ENCODE measurements at places on chromosomes 11 and 22.

GRCh38 chr11:44698252-44698912, 28.4 kb upstream of the TSPAN18 start:
- no peak for DNase-seq

DNA sequence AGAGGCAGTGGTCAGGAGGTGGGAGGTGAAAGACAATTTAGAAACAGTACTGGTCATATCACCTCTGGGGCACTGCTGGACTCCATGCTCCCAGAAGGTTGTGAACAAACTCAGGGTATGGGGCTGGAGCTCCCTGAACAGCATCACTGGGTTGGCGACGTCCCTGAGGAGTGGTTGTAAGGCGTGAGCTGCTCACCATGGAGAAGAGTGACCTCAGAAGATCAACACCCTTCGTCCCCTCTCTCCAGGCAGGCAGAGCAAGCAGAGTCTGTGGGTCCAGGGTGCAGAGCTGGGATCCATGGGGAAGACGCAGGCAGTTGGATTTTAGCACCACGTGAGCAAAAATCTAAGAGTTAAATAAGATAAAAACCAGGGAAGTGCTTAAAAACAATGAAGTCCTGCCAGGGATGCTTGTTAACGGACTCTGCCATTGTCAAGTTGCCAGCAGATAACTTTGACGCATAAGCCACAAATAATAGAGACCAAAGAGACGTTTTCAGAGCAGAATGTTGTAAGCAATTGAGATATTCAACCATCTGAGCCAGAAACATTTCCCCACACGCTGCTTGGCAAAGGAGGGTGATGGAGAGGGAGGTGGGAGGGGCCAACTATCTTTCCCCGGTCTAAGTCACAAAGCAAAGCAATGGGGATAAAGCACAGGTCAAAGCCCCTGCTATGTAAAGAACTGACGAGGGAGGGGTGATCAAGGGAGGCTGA, 13.6 kb downstream of the PNPLA5 start:
- no peak for DNase-seq

DNA sequence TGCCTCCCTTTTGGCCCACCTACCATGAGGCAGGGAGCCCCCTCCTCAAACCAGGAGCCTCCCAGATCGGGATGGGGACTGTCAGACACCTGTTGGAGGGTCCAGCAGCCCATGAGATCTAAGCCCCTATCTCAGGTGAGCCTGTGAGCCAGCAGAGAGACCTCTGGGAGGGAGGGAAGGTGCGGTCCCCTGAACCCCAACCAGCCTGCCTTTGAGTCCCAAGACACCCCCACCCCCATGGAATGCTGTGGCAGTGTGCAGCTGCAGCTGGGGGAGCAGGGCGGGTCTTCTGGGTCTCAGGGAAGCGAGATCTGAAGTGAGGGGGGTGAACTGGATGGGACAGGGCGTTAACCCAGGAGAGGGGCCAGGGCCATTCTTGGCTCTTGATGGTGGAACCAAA, 1.4 kb upstream of the CDKN1C start:
- DNase-seq, result no peak

GRCh38 chr11:7640816-7641215, 32.5 kb downstream of the CYB5R2 start:
- no peak for DNase-seq

DNA sequence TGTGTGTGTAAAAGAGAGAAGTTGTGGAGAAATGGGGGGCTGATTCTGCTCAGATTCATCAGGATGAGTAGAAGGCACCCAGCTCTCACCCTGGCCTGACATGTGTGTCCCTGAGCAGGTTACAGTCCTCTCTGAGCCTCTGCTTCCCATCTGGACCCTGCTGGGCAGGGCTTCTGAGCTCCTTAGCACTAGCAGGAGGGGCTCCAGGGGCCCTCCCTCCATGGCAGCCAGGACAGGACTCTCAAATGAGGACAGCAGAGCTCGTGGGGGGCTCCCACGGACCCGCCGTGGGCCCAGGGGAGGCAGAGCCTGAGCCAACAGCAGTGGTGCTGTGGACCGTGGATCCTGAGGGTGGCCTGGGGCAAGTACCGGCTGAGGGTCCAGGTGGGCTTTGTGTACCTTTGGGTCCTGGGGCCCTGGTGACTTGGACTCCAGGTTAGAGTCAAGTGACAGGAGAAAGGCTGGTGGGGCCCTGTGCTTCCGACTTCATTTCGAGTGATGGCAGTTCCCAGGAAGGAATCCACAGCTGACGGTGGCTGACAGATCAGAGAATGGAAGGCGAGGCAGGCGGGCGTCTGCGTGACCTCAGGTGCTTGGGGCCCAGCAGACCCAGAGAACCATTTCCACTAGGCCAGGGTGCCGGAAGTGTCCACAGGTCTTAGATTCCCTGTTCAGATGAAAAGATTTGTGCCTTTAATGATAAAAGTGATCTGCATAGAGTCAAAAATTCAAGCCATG, 21.9 kb downstream of the NEAT1 start:
- no peak for DNase-seq

DNA sequence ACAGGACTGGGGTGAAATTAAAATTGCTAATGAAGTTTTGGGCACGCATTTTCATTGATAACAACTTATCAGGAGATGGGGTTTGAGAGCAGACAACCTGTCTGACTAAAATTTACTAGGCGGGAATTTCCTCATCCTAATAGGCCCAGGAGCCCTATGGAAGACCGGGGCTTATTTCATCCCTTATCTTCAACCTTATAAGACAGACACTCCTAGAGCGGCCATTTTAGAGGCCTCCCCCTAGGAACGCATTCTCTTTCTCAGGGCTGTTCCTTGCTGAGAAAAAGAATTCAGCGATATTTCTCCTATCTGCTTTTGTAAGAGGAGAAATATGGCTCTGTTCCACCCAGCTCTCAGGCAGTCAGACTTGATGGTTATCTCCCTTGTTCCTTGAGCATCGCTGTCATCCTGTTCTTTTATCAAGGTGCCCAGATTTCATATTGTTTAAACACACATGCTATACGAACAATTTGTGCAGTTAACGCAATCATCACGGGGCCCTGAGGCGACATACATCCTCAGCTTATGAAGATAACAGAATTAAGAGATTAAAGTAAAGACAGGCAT, 39.3 kb upstream of the ZC3H12C start:
- no peak for DNase-seq

GRCh38 chr11:70556884-70557741, 158.8 kb downstream of the CTTN start:
- no peak for DNase-seq

GRCh38 chr22:19361501-19362103, 69.9 kb downstream of the HIRA start:
- DNase-seq, result no peak

GRCh38 chr22:45125188-45125587, 38.5 kb upstream of the NUP50 start:
- no peak for DNase-seq

DNA sequence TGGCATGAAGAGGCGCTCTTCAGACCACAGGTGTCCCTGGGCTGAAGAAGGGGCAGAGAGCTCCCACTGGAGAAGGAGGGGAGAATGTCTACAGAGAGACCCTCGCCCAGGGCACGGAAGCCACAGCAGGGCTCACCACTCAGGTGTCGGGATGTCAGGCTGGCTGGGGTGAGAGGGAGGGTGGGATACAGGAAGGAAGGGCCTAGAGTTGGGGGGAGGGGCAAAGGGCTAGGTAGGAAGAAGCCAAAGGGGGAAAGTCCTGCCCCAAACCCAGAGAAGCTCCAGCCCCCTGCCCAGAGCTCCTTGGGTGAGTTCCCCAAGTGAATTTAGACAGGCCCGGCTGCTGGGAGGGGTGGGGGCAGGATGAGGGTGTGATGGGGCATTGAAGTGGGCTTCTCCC, 232.0 kb downstream of the CEP164 start:
- no peak for DNase-seq

DNA sequence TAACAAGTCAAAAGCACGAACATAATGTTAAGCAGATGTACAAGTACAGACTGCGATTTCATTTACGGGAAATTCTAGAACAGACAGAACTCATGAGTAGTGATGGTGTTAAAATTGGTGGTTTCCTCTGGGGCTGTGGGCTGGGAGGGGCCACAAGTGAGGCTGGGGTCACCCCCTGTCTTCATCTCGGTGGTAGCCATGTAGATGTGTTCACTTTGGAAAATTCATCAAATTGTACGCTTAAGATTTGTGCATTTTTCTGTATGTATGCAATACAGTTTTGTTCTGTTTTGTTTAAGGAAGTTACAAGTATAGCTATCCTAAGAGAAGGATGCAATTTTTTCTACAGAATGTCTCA, 504 bp upstream of the ASCC2 start:
- DNase-seq, result no peak

- no peak for DNase-seq
Measured at GRCh38 chr11:117523680-117524079, 196.0 kb downstream of the CEP164 start.

GRCh38 chr11:60951606-60951903, 421 bp downstream of the SLC15A3 start:
- DNase-seq, result no peak

DNA sequence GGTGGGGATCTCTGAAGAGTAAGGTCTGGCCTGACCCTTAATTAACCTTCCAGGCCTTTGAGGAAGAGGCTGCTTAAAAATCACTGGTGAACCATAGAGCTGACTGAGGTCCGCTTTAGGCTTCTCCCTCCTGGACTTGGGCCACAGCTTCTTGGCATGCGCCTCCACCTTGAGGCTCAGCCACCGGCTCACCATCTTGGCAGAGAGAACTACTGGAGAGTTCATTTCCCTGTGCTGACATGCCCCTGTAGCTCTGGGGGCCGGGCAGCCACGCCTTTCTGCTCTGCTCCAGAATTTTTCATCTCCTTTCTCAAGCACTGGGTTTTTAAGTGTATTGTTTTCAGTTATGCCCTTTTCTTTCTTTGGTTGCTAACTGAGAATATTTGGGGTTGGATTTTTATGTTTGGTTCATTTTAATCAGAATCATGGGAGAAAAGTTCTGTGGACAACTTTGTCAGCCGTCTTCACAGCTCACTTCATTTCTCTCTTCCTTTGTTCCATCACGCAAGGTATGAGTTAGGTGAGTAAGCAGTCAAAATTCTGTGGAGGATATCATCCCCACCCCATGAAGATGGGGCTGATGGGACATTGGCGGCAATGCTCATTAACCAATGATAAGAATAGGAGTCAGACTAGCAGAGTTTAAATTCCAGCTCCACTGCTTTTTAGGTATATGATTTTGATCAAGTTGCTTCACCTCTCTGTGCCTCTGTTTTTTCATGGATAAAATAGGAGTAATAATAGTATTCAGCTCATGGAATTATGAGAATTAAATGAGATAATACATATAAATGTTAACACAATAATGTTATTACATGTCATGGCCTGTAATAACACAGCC, 103.9 kb downstream of the DBX1 start:
- no peak for DNase-seq

GRCh38 chr11:125443767-125444311, 52.2 kb downstream of the FEZ1 start:
- DNase-seq, result no peak

GRCh38 chr11:66717925-66718319, 11.1 kb downstream of the SPTBN2 start:
- no peak for DNase-seq

DNA sequence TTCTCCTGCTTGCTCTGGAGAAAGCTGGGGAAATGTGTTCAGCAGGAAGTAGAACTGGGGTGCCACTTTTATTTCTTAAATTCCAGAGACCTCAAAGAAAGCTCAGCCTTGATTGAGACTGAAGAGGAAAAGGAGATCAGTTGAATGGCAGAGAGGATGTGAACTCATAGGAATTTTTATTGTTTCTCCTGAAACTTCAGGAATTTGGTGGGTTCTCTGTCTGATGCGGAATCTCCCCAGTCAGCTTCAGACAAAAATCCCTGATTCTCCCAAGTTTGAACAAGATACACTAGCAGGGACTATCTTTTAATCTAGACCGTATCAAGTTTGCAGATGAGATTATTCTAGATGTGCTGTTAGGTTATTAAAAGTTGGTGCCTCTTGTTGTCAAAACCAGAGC, 23.0 kb downstream of the EHF start:
- DNase-seq, result no peak

- DNase-seq, result no peak
Measured at GRCh38 chr11:69413015-69413801, 68.3 kb upstream of the LINC01488 start.

- no peak for DNase-seq
Measured at GRCh38 chr11:110855191-110855590, 143.0 kb upstream of the ARHGAP20 start.

GRCh38 chr22:23175817-23176644, 4.3 kb upstream of the BCR start:
- no peak for DNase-seq

DNA sequence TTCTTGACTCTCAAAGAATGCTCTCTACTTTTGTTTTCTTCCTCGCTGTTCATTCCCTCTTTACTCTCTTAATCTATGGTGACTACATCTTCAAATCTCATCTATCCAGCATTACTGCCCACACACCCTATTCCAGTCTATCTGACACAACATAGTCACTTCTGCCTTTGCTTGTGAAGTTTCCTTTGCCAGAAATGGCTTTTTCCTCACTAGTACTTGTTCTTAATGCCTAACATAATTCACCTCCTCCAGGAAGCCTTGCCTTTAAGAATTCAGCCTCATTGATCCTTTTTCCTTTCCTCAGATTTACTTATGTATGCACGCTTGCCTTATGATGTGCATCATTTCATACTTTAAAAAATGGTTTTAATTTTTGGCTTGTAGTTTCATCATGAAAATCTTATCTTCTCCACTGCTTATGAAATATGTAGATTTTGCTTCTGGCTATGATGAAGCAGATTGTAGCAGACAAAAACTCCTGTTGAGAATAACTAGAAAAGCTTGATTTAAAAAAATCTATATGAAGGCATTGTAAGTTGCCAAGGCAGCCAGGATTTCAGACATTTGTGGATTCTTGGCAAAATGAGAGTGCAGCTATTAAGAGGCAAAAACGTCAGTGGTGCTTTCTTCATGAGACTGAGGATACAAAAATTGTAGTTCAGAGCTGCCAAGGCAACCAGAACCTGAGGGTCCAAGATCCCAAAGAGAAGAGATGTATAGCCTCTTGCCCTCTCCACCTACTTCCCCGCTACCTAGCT, 31.8 kb downstream of the RNF169 start:
- DNase-seq, result no peak

- DNase-seq, result peak; percentile 82
Measured at GRCh38 chr22:39496131-39496838, 5.8 kb upstream of the MIEF1 start.

DNA sequence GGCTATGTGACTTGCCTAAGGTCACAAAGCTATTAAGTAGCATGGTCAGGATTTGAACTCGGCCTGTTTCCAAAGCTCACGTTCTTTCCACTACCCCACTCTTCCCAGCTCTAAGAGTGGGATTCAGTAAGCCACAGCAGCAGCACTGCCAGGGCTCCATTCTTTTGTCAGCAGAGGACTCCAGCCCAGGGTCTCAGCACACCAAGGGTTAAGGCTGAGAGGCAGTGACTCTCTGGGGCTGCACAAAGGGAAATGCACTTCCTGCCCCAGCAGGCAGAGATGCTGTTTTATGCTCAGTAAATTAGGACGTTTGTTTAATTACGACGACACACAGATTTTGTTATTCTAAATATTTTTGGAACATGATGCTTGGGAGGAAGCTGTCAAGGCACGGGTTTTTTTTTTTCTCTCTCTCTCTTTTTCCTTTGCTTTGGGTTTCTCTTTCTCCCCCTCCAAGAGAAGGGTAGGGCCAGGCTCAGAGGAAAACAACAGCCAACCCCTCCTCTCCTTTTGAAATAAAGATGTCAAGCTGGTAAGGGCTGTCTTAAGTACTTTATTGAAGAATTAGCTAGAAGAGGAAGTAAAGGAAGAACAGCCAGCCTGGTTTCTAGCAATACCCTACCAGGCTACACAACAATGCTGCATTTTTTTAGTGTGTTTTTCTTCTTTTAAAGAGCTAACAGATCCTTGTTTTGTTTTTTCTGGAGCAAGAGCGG, 2.8 kb downstream of the MYH9 start:
- peak; percentile 59 for DNase-seq

Measured in AML-193 (cell line).